GM13977 (cell line): ENCODE measurements at places on chromosomes 6 and 20.

- DNase-seq: no peak
Measured at GRCh38 chr20:1001911-1002681, at the start of gene RSPO4. Gene RSPO4 (minus strand): TSS chr20:1002311. CDS start chr20:1002164, 147 bp downstream.

- DNase-seq: no peak
Measured at GRCh38 chr6:156438350-156438923, 338.7 kb upstream of the ARID1B start.

- DNase-seq: no peak
Measured at GRCh38 chr6:69416776-69417175, 380.0 kb downstream of the LMBRD1 start.

DNA sequence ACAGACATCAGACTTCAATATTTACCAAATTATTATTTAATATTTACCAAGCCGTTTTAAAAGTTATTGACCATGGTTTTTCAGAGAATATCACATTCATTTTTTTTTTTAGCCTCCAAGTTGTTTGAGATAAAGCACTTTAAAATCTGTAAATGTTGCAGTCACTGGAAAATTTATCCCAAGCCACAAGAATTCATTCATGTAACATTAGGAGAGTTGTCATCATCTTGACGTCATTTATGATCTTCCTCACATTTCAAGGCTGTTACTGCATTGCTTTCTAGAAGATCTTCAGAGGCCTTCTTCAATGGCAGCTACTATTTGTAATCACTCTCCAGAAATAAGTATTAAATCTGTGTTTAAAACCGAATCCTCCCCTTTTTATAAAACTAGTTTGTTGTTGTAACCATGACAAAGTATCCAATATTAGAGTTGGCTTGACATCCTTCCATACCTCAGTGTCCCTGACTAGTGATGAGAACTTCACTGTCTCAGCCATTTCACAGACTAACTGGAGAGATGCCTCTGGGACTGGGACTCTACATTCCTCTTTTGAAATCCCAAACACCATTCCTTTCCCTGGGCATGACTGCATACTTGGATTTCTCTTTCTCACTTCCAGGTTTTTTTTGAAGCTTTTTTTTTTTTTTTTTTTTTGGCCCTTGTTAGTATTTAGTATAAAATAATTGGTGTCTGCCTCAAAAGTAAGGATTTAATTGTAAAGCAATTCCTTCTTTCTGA, 100.1 kb downstream of the ZFAND3 start:
- DNase-seq: no peak

GRCh38 chr6:159490298-159490937, 202.6 kb downstream of the SOD2 start:
- no peak for DNase-seq

DNA sequence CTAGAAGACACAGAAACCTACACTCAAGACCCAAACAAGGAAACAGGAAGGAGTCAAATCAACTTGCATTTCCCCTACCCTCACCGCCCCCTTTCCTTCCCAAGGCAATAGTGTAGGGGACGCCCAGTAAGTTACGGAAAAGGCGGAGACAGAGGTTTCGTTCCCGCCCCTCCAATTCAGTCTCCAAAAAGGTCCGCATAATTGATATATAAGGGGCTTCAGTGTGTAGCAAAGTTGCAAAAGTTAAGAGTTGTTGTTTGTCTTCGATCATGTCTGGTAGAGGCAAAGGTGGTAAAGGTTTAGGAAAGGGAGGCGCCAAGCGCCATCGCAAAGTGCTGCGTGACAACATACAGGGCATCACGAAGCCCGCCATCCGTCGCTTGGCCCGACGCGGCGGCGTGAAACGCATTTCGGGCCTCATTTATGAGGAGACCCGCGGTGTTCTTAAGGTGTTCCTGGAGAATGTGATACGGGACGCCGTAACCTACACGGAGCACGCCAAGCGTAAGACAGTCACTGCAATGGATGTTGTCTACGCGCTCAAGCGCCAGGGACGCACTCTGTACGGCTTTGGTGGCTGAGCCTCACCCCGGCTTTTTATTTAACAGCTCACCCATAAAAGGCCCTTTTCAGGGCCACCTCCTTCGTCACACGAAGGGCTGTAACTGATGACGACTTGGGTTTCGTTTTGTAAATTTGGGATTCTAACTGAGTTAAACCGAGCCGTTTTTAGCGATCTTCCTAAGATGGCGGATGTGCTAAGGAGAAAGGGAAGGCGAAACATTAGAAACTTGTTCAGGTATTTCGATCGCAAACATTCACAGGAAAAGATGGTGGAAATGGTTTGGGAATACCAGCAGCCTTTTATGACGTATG, 124.6 kb upstream of the BTN3A2 start:
- DNase-seq: peak; percentile 51

DNA sequence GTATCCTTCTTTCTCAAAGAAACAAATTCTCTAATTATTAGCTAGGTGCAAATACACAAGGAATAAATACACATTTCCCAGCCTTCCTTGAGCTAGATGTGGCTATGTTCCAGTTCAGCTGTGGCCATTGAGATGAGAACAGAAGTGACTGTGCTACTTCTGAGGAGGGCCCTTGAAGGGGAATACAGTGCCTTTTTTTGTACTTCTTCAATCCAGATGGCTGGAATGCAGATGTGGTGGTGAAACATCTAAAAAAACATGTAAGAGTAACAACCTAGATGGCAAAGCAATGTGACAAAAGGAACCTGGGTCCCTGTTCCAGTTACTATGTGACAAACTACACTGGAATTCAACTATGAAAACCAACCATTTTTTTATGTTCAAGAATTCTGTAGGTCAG, 115.4 kb upstream of the DST start:
- DNase-seq: no peak

GRCh38 chr6:90296341-90297114, at the start of gene BACH2:
Gene BACH2 (minus strand): TSS chr6:90296843. CDS start chr6:90008844, 287,999 bp downstream.
- DNase-seq: peak; percentile 82

DNA sequence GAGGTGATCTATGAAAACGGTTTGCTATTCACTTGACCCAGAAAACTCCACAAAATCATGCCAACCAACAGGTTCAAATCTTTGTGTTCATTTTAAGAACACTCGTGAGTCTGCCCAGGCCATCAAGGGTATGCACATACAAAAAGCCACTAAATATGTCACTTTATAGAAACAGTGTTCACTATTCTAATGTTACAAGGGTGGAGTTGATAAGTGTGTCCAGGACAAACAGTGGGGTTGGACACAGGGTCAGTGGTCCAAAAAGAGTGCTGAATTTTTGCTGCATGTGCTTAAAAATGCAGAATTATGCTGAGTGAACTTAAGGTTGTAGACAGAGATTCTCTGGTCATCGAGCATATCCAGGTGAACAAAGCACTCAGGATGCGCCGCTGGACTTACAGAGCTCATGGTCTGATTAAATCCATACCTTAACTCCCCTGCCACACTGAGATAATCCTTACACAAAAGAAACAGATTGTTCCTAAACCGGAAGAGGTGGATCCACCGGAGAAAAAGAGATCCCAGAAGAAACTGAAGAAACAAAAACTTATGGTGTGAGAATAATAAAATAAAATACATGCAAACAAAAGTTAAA, 23.5 kb downstream of the KIAA0408 start:
- DNase-seq: no peak

DNA sequence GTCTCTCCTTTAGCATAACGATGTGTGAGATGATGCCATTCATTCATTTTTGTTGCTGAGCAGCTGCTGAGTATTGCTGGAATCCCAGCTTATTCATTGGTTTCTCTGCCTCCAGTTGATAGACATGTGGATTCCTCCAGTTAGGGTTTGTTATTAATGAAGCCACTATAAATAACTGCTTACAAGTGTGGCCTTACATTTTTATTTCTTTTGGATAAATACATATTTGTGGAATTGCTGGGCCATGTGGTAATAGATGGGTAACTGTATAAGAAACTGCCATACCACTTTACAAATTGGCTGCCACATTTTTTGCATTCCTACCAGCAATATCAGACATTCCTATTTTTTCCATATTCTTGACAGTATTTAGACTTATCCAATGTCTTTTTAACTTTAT, 2.6 kb upstream of the HLA-B start:
- no peak for DNase-seq
